GM18507 (cell line): ENCODE measurements at places on chromosomes 7 and 10.

GRCh38 chr7:87658553-87658952, 30.4 kb downstream of the RUNDC3B start:
- no peak for DNase-seq

DNA sequence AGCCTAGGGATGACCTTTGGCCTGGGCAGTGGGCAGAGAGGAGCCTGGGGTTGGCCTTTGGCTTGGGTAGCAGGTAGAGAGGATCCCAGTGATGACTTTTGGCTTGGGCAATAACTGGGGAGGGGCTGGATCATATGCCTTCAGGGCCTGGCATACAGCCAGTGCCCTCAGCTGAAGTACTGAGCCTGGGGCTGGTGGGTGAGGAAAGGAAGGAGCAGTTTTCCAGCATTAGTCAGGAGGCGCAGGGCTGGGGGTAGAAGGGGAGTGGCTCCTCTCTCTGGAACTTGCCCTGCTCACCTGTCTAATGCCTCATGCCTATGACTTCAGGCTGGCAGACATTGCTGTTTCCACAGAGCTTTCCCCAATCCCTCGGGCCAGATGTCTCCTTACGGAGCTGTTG, 15.2 kb upstream of the COMTD1 start:
- no peak for DNase-seq

DNA sequence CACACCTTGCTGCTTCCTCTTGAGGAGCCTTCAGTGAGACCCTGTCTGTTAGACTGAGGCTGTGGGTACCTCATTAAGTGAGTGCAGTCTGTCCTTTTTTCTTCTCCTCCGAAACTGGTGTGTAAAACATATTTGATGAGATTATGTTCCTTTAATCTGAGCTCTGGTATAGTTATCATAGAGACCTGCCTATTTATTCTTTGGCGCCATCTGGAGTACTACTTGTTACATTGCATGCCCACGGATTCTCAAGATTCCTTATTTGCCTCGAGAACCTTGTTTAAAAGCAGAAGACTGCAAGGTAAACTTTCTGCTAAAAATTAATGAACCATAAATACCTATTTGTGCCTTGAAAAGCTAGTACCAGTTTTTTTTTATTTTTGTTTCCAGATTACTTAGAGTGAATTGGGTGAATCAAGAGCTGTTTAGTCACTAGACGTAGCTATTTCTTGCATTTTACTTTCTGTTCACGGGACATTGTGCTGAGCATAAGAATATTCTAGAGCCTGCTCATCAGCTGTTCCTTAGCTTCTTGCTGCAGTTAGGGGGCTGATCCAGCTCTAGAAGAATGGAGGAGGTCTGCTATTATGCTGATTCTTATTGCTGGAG, 16.9 kb upstream of the STMP1 start:
- no peak for DNase-seq

- no peak for DNase-seq
Measured at GRCh38 chr7:129045682-129046081, 9.2 kb downstream of the TNPO3 start.

GRCh38 chr10:122307669-122308416, 36.7 kb downstream of the BTBD16 start:
- no peak for DNase-seq

DNA sequence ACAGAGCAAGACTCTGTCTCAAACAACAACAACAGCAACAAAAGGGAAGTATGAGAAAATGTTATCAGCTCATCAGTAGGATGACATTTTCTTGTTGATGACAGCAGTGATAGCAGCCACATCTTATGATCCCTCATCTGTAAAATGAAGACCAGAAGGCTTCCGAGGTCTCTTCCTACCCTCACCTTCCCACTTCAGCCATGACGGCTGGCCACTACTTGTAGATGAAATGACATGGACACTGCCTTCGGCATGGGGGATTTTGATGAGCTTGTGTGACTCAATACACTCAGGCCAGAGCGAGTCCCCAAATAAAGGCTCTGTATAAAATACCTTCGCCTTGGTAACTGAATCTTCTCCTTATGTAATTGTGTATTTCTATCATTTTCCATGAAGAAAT, 6.7 kb downstream of the ECHDC3 start:
- DNase-seq = no peak

DNA sequence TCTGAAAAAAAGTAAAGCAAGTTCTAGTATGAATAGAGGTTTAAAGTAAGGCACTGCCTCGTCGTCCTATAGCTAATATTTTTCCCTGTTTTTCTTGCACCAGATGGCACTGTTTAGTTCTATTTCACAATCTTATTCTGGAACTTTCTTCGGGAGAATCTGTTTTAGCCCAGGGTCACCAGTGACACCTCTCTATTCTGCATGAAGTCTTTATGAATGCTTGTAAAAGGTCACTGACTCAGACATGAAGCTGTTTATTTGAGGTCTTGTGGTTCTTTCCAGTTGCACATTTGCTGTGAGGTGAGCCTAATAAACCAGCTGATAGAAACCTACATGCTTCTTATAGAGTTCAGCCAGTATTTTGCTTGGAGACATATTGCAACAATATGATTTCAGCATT, 444.3 kb downstream of the AUTS2 start:
- no peak for DNase-seq

DNA sequence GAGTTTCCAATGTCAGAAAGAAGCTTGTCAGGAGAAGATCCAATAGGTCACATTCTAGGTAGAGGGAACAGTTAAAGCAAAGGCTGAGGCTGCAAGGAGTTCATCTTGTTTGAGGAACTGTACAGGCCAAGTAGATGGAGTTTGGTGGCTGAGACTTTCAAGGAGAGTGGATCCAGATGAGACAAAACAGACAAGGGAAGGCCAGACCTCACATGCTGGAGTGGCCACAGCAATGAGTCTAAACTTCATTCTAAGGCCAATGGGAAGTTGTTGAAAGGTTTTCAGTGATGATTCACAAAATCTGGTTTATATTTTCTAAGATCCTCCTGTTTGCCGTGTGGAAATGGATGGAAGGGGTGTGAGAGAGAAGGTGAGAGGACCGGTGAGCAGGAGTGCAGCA, 40.0 kb downstream of the EPDR1 start:
- DNase-seq = no peak

GRCh38 chr7:29309041-29309854, 114.7 kb downstream of the CHN2 start:
- no peak for DNase-seq

GRCh38 chr7:27030393-27031050, 65.3 kb downstream of the HOXA1 start:
- no peak for DNase-seq

GRCh38 chr10:33616956-33617355, 282.5 kb upstream of the NRP1 start:
- no peak for DNase-seq

DNA sequence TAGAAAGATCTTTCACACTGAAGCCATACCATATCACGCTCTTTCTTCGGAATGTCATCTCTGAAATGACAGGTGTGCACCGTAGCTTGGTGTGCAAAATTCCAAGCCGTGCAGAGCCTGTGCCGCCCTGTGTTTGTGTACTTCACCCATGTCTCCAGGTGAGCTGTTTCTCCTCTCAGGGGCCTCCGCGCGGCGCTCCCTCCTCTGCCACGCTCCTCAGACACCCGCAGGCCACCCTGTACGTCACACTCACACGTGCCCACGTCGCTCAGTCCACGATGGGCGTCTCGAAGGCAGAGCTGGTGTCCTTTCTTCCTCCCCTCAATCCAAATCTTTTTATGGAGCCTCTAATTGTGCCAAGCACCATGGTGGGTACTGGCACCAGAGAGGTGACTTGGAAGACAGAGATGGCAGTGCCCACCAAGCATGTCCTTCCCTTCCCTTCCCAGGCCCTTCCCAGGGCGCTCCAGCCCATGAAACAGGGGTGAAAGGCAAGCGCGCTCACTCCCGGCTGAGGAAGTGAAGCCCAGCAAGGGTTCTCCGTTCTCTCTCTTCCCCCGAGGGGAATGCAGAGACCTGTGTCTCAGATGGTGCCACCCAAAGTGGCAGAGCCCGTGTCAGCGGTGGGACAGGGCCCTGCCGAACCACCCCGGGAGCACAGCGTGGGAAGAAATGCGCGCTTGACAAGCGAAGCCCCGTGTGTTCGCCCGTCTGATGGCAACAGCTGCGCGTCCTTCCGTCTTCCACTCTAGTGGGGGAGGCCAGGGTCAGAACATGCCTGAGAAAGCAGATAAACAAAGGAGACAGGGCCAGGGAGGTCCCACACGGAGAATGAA, 292.5 kb upstream of the SHH start:
- no peak for DNase-seq

GRCh38 chr10:84574102-84574501, 245.7 kb downstream of the CCSER2 start:
- DNase-seq = no peak

DNA sequence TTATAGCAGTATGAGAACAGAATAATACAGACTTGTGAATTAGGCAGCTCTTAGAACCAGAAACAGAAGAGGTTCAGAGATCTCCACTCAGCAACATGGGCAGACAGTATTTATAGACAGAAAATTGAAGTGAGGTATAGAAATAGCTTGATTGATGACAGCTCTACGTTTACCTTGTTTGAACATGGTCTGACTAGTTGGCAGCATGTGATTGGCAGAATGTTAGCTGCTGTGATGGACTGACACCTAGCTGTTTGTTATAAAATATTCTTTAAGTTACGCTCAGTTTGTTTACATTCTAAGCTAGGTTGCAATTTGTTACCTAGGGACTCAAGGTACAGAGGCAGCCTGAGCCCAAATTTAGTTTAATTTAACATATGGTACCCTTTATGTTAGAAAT, 73.7 kb upstream of the TMEM229A start:
- DNase-seq = no peak

DNA sequence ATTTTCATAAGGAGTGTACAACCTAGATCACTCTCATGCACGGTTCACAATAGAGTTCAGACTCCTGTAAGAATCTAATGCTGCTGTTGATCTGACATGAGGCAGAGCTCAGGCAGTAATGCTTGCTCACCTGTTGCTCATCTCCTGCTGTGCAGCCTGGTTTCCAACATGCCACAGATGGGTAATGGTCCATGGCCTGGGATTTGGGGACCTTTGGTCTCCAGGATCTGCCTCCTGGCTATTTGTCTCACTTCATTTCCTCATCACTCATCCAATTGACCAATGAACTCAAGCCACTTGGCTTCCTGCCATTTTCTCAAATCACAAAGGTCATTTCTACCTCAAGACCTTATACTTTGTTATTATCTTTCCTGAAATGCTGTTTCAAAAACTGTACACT, 786.1 kb downstream of the ANKRD7 start:
- no peak for DNase-seq

DNA sequence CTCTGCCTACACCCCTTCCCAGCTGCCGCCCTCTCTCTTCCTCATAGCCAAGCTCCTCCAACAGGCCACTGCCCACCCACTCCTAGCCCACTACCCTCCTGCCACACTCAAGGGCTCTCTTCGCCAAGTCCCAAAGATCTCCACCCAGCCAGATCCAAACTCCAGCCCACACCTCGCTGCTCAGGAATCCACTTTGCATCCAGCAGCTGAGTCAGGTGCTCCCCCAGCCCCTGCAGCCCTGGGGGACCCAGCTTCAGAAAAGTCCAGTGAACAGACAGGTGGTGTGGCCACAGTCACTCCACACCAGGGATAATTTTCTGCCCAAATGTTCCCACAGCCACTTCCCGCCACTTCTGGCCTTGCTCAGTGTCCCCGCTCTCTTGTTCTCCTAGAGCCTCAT, 10.9 kb downstream of the OGDHL start:
- no peak for DNase-seq

- no peak for DNase-seq
Measured at GRCh38 chr10:72645263-72645858, 19.5 kb upstream of the MICU1 start.

DNA sequence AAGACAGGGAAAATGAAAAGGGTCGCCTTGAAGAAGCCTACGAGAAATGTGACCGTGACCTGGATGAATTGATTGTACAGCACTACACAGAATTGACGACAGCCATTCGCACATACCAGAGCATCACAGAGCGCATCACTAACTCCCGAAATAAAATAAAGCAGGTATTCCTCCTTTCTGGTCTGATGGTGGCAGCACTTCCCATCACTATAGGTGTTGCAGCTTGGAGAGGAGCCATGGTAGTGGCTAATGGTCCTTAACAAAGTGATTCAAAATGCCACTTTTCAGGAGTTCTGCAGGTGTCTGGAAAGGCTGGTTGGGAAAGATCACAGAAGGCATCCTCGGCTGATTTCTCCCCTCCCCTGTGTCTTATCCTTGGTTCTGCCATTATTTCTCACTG, 22.1 kb downstream of the EXOC4 start:
- no peak for DNase-seq
